ENCODE measurements at places on chromosomes 6 and 20.
A peak's percentile ranks its signal among the peaks of the same experiment; 100 is the strongest.

- H3K4me1 ChIP-seq = no peaks in the 10 kb centered on the region
- no peak for DNase-seq
- no peaks in the 10 kb centered on the region for H3K27me3 ChIP-seq
- no peaks in the 10 kb centered on the region for H3K36me3 ChIP-seq
- no peak overlapping the region for H3K4me3 ChIP-seq
Measured at GRCh38 chr6:57021086-57021720, 25.3 kb upstream of the KIAA1586 start.

DNA sequence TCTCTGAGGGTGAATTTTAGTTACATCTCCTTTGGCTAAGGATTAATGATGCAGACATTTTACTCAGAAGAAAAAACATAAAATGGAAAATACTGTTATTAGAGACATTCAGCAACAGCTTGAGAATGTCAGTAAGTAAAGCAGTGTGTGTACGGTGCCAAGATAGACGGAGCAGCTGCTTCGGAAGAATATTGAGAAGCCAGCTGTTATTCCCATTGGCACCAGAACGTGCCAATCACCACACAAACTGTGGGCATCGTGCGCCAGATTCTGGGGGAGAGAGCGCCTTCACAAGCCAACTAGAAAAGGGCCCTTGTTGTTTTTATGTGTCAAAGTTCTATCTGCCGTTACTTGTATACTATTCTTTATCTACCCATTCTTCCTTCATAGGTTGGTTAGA lies 163.4 kb downstream of the MTFR2 start:
- no peak overlapping the region for H3K27ac ChIP-seq
- no peaks in the 10 kb centered on the region for H3K27me3 ChIP-seq
- DNase-seq = no peak
- H3K4me3 ChIP-seq = no peak overlapping the region
- no peaks in the 10 kb centered on the region for H3K4me1 ChIP-seq

DNA sequence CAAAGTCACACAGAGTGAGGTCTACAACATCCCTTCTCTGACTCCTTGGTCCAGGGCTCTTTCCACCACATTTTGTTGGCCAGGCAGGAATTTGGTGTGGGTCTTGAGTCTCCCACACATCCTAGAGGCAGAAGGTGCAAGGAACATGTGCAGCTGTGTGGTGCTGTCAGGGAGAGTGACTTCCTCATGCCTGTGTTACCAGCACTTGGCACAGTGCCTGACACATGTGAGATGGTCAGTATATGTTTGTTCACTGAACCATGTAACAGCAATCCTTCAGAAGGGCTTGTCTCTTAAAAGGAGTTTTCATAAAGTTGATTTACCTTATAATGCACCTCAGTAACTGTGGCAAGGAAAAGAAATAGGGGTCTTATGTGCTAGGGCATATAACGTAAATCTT lies 168.5 kb downstream of the CDC5L start:
- no peaks in the 10 kb centered on the region for H3K36me3 ChIP-seq
- H3K27ac ChIP-seq = no peak overlapping the region
- no peak overlapping the region for H3K4me3 ChIP-seq
- H3K4me1 ChIP-seq = peaks cover 8% of the 10 kb centered on the region
- H3K27me3 ChIP-seq = no peaks in the 10 kb centered on the region
- DNase-seq = peak; percentile 47

- H3K27me3 ChIP-seq = no peaks in the 10 kb centered on the region
- H3K36me3 ChIP-seq = no peaks in the 10 kb centered on the region
- no peak for DNase-seq
- H3K4me3 ChIP-seq = no peak overlapping the region
Measured at GRCh38 chr20:1718604-1719384, 61.2 kb upstream of the SIRPG start.

DNA sequence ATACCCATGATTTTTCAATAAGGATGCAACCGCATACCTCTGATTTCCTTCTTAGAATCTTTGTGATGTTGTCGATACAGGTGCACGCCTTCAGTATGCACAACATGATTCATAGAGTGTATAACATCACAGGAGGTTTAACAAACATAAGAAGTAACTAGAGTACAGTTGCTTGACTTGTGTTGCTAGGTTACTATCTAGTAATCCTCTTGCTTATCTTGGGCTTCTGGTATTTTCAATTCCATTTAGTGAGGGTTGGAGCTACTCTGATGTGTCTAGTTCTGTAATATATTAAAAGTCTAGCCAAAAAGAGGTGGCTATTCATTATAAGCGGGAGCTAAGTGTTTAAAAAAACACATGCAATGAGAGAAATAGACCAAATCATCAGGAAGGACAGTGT lies 85.5 kb upstream of the TENT5A start:
- H3K36me3 ChIP-seq = no peaks in the 10 kb centered on the region
- no peaks in the 10 kb centered on the region for H3K27me3 ChIP-seq
- no peaks in the 10 kb centered on the region for H3K4me1 ChIP-seq
- no peak overlapping the region for H3K27ac ChIP-seq
- no peak overlapping the region for H3K4me3 ChIP-seq

Measured in thyroid gland (tissue), 4 donors.